ACHN (cell line): ENCODE measurements at places on chromosomes 3 and 15.

- peak; percentile 65 for DNase-seq
Observed at GRCh38 chr3:194140520-194141414, 4.8 kb downstream of the HES1 start.

DNA sequence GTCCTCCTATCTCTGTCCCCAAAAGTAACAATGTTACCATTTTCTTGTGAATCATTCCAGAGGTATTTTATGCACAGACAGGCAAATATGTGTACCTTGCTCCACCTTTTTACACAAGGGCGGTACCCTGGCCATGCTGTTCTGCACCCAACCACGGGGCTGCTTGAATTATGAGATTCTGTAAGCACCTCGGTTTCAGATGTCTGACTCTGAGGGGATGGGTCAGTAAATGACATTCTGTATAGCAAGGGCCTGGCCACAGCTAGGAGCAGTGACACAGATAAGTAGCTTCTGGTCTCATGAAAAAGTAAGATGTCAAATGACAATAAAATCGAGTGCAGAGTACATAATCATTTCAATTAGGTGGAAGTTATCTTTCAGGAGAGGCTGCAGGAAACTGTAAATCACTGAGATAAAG, 30.4 kb upstream of the FLNB start:
- peak; percentile 28 for DNase-seq

- DNase-seq = no peak
Observed at GRCh38 chr15:28888302-28888894, 2.6 kb downstream of the APBA2 start.

- no peak for DNase-seq
Observed at GRCh38 chr15:86870846-86871245, 791.2 kb downstream of the AGBL1 start.

DNA sequence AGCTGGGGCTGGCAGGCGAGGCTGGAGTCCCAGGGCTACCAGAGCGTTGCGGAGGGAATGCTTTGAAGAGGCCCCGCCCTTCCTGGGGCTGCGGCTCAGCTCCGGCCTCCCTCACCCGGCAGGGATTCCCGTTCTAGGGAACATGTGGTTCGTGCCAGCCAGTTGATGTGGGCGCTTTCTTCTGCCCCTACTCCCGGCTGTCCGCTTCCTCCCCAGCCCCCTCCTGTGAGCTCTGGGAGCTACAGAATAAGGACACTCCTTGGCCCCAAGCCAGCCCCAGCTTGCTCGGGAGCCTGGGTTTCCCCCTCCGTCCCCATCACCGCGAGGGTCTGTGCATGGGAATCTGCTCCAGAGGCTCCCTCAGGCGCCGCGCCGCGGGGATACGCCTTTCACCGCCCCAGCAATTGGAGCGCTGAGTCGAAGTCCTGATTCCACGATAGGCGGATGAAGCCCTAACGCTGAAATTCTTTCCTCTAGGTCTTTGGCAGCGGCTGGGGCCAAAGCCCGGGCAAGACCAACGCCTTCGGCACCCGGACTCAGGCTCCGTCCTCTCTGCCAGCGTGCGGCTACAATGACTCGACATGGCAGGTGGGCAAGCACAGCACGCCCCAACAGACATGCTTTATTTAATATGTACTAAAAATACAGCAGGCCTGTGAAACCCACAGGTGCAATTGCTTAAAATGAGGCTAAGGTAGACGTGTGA, 69.5 kb downstream of the KLF15 start:
- DNase-seq = peak; percentile 57

DNA sequence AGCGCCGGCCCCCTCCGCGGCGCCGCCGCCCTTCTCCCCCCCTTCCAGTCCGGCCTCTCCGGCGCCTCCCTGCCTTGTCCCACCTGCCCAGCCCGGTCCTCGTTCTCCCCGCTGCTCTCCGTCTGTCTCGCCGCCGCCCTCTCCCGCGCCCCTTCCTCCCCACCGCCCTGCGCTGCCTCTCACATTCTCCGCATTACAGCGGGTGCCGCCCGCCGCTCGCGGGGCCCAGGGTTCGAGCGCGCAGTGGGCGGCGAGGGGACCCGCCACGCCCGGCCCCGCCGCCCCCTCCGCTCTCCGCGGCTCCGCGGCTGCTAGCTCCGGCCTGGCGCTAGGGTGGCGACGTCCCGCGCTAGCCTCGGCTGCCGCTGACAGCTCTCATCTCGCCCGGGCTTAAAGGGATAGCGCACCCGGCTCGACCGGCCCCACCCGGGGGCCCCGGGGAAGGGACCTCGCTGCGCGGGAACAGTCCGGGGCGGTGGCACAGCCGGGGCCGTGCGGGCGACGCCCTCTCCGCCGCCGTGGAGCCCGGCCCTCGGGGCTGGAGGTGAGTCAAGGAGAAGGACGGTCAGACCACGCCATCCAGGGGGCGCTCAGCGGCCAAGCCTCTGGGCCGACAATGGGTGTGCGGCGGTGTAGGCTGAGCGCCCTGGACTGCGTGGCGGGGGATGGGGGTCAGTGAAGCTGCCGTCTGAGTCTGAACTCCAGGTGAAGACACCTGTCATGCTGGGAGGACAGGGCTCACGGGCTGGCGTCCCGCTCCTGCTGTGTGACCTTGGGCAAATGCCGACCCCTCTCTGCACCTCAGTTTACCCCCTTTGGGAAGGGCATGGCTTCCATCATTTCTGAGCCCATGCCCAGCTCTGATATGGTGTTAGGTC, 187.4 kb upstream of the LINGO1 start:
- DNase-seq = peak; percentile 47

GRCh38 chr15:52349052-52349700, 53.6 kb upstream of the MYO5C start:
- no peak for DNase-seq

DNA sequence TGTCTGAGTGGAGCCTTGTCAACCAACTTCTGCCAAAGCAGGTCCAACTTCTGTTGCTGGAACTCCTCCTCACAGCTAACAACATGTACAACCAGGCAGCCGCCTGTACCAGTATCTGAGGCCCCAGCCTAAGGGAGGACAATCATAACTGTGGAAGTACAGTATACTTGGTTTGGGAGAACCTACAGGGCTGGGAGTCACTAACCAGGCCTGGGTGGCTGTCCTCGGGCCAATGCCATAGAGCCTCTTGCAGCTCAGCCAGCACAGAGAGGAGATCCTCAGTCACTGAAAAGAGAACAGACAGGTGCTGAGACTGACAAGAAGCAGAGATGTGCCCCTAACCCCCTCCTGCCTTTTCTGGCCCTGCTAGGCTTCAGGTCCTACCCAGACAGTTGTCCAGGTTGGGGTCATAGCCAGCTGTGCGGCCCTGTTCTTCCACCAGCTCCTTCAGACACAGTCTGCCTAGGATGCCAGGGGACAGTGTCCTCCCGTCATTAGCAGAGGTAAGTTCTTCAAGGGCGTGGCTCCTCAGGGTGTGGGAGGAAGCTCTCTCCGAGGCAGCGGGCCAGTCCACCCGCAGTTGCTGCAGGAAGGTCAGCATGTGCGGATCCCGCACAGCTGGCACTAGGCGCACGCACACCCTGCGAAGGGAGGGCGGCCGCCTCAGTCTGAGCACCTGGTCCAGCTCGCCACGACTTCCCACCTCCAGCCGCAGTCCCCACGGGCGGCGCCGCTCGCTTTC, 980 bp downstream of the DALRD3 start:
- no peak for DNase-seq

DNA sequence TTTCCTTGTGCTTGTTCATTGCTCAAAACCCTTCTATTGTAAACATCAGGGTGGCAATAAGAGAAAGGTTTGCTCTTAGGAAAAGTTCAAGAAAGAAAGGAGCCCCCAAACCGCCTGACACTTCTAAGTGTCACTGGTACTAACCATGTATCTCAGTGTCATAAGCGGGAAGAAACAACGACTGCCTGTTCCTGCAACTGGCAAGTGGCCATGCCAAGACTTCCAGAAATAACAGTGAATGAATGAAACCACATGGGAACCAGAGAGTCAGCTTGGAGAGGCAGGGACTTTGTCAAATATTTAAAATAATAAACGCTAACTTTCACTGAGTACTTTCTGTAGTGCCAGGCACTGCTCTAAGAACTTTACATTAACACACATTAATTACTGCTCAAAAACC, 1.1 kb downstream of the PLSCR2 start:
- DNase-seq = no peak

DNA sequence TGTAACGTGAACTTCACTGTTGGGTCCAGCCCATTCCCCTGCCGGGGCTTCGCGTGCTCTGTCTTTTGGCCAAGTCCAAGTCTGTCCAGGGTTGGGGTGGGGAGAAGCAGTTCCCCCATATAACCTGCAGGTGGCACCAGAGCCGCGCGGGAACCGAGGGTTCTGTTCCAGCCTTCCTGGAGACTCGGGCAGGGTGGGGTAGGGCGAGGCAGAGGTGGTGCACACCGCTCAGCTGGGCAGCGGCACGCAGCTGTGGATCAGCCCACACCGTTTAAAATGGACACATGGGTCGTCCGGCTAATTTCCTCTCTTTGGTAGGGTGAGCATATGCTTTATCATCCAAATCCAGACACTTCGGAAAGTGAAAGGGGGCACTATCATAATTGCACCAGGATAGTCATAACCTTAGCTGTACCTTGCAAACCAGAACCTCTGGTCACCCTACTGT, 118.1 kb downstream of the TBC1D2B start:
- DNase-seq = peak; percentile 55

DNA sequence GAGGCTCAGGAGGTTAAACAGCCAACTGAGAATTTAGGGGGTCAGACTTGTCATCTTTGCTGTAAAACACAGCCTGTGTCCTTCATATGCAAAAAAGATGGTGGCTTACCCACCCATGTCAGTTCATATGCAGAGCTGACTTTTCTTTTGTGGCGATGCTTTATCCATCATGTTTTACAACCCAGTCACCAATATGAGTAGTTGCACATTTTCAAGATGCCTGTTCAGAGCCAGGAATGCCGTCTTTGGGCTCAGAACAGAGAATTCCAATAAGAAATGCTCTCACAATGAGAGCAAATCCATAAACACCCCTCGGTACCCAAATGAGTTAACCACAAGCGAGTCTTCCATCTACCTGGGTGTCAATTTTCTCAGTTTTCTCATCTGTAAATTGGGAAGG, 83.6 kb downstream of the TIGIT start:
- DNase-seq = no peak

GRCh38 chr3:162892921-162893793, 1396.5 kb downstream of the OTOL1 start:
- DNase-seq = peak; percentile 30

- DNase-seq = peak; percentile 31
Observed at GRCh38 chr15:62929000-62929357, 113.6 kb upstream of the TPM1 start.

GRCh38 chr15:27166917-27167316, 195.9 kb downstream of the GABRG3 start:
- DNase-seq = no peak
